ENCODE measurements at places on chromosomes 12 and 14. TPM values are rescaled to one million over a fixed set of nuclear protein-coding genes. Genes with fewer than 3 reads are reported as not detected.

Gene INHBE
- total RNA-seq, result not detected

Gene SLCO1B1
- not detected for total RNA-seq

Gene FGD6
- total RNA-seq, result 22.9 TPM

Gene TAS2R46
- total RNA-seq, result 1.7 TPM

Gene LYZ
- total RNA-seq, result 1,458 TPM

Gene SSPN
- 12.8 TPM for total RNA-seq

Gene ABCB9
- 2.9 TPM for total RNA-seq

Gene KITLG
- 77.5 TPM for total RNA-seq

Gene PPP1R1A
- total RNA-seq, result not detected

Gene OAS2
- 96.4 TPM for total RNA-seq

GRCh38 chr12:5246196-5246595, 185.7 kb upstream of the NTF3 start:
- DNase-seq, result no peak

DNA sequence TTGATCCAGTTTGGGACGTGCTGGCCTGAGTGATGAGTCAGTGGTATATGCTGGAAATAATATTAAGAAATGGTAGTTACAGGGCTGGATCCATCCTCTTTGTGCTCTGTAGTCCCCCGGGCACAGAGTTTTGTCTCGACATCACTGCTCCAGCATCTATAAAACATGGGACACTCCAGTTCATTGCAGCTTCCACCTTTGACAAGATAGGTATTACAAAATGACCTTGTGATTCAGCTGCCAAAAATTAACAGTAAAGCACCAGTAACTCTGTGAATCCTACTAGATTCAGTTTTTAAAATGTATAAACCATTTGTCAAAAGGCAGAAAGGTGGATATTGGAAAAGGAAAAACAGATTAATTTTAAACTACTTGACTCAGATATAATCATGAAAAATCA, 14.6 kb upstream of the GNG2 start:
- no peak for DNase-seq

DNA sequence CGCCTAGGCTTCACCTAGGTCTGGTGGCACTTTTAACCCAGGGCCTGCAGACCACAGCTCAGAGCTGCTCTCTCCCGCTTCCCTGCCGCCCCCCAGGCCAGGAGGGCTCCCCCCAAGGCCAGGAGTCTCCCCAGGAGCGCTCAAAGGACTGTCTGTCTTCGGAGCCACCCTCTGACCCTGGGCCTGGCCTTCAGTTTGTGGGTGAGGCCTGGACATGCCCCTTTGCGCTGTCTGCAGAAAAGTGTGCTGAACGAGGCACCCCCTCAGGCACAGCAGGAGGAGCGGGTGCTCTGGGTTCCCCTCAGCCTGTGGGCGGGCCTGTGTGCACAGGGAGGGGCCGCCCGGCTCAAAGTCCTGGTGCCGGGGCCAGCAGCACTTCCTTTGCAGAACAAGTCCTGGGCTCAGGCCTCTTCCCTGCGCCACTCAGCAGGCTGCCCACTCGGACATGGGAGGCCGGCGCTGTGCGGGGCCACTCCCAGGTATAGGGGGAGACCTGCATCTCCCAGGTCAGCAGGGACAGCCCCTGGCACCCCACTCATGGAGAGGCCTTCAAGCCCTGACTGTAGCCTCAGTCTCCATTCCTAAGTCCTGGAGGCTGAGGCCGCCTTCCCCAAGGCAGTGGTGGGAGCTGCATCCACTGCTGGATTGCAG, 14.3 kb downstream of the DEGS2 start:
- no peak for DNase-seq

DNA sequence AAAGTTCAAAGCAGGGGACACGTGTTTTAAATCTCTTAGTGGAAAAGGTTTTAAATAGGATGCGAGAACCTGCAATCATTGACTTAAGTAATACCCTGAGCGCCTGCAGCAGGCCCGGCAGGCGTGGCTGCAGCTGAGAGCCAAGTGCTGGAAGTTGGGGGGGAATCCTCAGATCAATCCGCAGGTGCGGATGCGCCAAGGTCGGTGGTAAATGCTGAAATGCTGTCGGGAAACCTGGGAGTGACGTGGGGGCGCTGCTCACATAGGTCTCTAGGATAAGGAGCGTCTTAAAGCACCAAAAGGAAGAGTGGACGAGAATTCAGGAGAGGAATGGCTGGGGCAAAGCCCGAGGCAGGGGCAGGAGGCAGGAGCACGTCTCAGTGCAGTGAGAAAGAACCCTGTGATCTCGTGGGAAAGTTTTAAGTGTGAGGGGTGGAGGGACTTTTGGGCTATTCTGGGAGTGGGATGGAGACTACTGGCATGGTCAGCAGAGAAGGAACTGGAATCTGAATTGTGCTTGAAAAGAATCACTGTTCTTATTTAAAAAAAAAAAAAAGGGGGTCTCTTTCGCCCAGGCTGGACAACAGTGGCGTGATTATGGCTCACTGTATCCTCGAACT, 883 bp upstream of the CDCA4 start:
- DNase-seq, result peak; percentile 63

GRCh38 chr12:97274386-97274785, 188.2 kb upstream of the RMST start:
- no peak for DNase-seq

- no peak for DNase-seq
Observed at GRCh38 chr12:25372002-25372401, 121.3 kb upstream of the KRAS start.

GRCh38 chr12:88334271-88334670, 192.2 kb downstream of the TMTC3 start:
- DNase-seq, result no peak

DNA sequence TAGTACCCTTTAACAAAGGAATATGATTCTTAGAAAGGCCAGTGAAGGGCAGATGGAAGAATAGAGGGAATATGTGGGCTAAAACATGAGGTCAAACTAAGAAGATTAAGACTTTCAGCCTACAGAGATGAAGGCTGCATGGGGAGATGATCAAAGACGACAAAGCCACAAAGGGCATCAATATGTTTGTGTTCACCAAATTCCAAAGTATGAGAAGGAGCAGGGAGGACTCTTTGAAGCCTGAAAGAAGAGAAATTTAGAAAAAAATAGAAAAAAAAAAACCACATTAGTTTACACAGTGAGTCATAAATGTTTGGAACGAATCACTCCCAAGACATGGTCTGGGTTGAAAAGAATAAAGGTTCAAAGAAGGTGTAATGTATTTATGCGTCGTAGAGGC, 131.8 kb downstream of the NEDD1 start:
- DNase-seq, result no peak

DNA sequence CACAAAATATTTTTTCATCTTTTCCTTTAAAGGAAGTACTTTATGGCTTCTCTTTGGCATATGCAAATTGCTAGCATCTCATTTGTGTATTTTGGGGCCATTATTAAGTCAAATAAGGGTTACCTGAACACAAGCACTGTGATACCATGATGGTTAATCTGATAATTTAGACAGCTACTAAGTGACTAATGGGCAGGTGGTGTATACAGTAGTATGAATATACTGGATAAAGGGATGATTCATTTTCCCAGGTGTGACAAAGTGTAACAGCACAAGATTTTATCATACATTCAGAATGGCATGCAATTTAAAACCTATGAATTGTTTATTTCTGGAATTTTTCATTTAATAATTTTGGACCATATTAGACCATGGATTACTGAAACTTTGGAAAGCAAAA, 27.2 kb upstream of the ANO4 start:
- no peak for DNase-seq

- no peak for DNase-seq
Observed at GRCh38 chr12:124658806-124659402, 91.5 kb upstream of the NCOR2 start.

- DNase-seq, result no peak
Observed at GRCh38 chr12:53948650-53949593, 5.8 kb upstream of the HOXC12 start.
